ENCODE measurements at places on chromosomes 13 and 19.

GRCh38 chr13:43908156-43909126, 28.7 kb downstream of the LACC1 start:
- no peak for DNase-seq

GRCh38 chr19:33124207-33125098, 7.5 kb upstream of the WDR88 start:
- no peak for DNase-seq

- DNase-seq, result no peak
These were observed 6.0 kb upstream of the CYP4F12 start for GRCh38 chr19:15666883-15667282.

GRCh38 chr19:31297991-31298390, 51.2 kb downstream of the TSHZ3 start:
- DNase-seq, result no peak

GRCh38 chr13:73521290-73521624, 462.5 kb downstream of the KLF5 start:
- no peak for DNase-seq

DNA sequence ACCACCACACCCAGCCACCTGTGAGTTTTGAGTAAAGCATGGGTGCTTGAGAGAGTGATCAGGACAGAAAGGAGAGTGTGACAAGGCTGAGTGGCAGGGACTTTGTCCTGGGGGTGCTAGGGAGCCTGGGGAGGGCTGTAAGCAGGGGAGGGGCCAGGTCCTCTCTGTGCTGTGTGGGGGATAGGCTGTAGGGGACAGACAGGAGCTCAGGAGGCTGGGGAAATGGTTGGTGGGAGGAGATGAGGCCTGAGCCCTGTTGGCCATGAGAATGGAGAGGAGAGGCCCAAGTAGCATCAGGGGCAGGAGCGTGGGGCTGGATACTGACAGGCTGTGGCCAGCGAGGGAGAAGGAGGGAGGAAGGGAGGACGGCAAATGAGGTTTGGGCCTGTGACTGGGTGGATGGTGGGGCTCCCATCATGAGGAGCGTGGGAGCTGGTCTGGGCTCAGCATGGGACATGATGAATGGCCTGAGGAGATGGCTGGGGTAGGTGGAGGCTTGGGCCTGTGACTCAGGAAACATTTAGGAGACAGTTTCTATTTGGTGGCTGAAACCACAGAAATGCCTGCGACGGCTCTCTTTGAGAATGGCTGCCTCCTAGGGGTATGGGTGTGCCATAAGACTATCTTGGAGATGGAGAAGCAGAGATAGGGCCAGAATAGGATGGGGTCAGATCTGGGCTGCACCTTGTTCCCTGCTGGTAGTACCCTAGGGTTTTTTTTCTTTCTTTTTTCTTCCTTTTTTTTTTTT, 25.0 kb downstream of the GRIN2D start:
- DNase-seq, result peak; percentile 52

- DNase-seq, result no peak
These were observed 174.5 kb downstream of the KCTD12 start for GRCh38 chr13:76711550-76712182.

DNA sequence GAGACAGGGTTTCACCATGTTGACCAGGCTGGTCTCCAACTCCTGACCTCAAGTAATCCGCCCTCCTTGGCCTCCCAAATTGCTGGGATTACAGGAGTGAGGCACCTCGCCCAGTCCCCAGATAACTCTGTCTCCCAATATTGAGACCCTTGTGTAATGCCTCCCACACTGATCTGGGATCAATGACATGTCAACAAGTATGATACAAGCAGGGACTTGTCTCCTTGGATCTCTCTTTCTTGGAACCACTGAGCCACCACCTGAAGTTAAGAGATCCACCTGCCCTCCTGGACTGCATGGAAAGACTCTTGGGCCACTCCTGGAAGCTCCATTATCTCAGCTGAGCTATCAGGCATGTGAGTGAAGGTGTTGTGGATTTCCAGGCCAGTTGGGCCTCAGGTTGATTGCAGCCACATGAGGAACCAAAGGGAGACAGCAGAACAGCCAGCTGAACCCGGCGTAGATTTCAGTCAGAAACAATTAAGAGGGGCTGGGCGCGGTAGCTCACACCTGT, 15.1 kb downstream of the NFKBID start:
- no peak for DNase-seq

GRCh38 chr13:30734439-30734838, 904 bp upstream of the ALOX5AP start:
- no peak for DNase-seq

DNA sequence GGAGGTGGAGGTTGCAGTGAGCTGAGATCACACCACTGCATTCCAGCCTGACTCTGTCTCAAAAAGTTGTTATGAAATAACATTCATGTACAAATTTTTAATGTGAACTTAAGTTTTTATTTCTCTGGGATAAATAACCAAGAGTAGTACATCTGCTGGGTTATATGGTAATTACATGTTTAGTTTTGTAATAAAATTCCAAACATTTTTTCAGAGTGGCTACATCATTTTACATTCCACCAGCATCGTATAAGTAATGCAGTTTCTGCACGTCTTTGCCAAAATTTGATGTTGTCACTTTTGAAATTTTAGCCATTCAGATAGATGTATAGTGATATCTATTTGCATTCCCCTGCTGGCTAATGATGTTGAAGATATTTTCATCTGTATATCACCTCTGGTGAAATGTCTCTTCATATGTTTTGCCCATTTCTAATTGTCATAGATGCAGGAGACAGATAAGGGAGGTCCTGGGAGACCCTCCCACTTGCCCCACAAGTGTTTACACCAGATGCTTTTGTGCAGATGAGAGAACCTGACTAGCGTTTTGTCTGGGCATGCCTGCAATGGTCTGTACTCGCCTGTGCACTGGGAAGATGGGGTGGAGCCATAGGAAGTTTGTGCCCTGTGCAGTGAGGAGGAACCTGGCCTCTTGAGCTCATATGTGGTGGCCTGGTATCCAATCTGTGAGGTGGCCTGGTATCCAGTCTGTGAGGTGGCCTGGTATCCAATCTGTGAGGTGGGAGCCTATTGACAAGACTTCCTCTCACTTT, 12.7 kb upstream of the KBTBD6 start:
- no peak for DNase-seq

- DNase-seq, result no peak
These were observed 3.8 kb downstream of the PRTN3 start for GRCh38 chr19:844546-844971.

DNA sequence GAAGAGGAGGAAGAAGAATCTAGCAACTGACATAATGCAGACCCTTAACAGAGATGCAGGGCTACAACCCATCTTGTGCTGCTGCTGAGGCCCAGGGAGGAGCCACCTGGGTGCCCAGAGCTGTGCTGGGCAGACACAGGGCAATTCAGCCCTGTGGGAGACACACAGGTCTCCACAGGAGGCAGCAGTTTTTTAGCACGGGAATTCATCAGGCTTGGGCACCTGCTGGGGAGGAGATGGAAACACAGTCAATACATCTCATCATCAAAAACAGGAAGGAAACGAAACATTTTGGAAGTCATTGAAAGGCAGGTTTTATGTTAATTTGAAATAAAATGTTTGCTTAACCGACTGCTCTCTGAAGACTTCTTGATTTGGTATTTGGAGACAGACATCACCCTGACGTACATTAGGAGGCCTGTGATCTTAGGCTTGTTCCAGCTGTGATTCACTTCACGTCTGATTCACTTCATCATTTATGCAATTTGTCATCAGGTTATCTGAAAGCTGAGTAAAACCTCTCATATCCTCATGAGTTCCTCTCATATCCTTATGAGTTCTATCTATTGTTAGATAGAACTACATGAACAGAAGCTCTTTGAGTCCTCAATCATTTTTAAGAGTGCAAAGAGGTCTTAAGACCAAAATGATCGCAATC, 77.4 kb downstream of the CYSLTR2 start:
- peak; percentile 21 for DNase-seq

GRCh38 chr13:110055089-110055488, 251.9 kb downstream of the COL4A1 start:
- peak; percentile 24 for DNase-seq

- DNase-seq, result peak; percentile 57
These were observed 64.4 kb downstream of the RASA3 start for GRCh38 chr13:114067886-114068651.
